Hematopoietic multipotent progenitor cell (in vitro differentiated cells): ENCODE measurements at places on chromosomes 4 and X.
A peak's percentile ranks its signal among the peaks of the same experiment; 100 is the strongest.

DNA sequence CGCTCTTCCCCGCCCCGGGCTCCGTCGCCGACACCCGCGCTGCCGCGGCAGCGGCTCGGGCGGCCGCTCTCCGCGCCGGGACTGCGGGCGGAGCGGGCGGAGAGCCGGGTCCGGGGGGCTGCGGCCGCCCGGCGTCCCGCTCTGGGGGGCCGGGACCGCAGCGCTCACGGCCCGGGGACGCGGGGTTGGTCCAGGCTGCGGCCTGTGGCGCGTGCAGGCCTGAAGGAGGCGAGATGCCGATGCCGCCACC lies 492 bp downstream of the GALNT7 start:
- DNase-seq = no peak

- DNase-seq = no peak
These were observed 335.7 kb upstream of the RASGEF1B start for GRCh38 chr4:81807386-81807785.

- DNase-seq = peak; percentile 3
These were observed 53.5 kb upstream of the SMIM31 start for GRCh38 chr4:164700471-164700870.

GRCh38 chrX:44898411-44899221 lies 25.6 kb downstream of the KDM6A start:
- no peak for DNase-seq

DNA sequence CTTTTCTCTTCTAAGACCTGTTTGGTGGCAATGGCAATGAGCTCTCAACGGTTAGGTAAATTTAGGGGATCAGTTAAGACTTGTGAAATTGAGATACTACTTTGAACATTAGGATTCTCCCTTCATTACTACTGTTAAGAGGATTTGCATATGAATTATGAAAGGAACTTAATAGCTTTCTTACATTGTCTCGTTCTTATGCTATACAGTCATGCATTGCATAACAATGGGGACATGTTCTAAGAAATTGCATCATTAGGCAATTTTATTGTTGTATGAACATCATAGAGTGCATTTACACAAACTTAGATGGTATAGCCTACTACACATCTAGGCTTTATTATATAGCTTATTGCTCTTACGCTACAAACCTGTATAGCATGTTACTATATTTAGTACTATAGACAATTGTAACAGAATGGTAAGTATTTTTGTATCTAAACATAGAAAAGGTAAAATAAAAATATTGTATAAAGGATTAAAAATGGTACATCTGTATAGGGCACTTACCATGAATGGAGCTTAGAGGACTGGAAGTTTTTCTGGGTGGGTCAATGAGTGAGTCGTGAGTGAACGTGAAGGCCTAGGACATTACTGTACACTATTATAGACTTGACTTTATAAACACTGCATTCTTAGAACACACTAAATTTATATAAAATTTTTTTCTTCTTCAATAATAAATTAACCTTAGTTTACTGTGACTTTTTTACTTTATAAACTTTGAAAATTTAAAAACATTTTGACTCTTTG lies 62.5 kb downstream of the PAQR3 start:
- DNase-seq = no peak

- no peak for DNase-seq
These were observed 42.2 kb downstream of the PPM1K start for GRCh38 chr4:88242144-88242543.

DNA sequence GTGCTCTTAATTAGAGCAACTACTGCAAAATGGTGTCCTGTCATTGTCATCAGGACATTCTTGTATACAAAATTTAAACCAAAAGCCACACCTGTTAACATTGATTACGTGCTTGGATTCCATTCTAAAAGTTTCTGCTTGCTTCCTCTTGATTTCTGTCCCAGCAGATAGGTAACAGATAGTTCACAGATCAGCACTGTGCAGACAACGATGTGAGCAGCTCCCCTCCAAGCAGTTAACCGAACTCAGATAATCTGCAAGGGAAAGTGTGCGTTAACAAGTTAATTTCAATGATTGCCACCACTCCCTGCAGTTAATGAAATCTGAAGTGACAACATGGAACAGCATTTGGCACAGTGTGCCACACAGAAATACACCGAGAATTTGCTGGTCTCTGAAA lies 54.4 kb upstream of the RELL1 start:
- DNase-seq = no peak
